ENCODE measurements at places on chromosomes 7 and 10. TPM values are rescaled to one million over a fixed set of nuclear protein-coding genes. Genes with fewer than 3 reads are reported as not detected.

The OPN4 gene
- total RNA-seq, result 0.48 TPM

The JCAD gene
- 71.0 TPM for total RNA-seq

The ASZ1 gene
- total RNA-seq, result 4.8 TPM

The ZNF736 gene
- 49.1 TPM for total RNA-seq

The SPDYE11 gene
- 1.7 TPM for total RNA-seq

The PTPRE gene
- total RNA-seq, result 12.8 TPM

The HELLS gene
- total RNA-seq, result 14.7 TPM

The GPR85 gene
- total RNA-seq, result 7.0 TPM

The NANOS1 gene
- total RNA-seq, result 3.1 TPM

The OR9A2 gene
- total RNA-seq, result not detected

The UPK3B gene
- not detected for total RNA-seq

The GIMAP6 gene
- total RNA-seq, result 8.7 TPM

The GIMAP1 gene
- total RNA-seq, result 4.1 TPM

The TCERG1L gene
- 0.48 TPM for total RNA-seq

The UPP1 gene
- 16.1 TPM for total RNA-seq

The PLXNA4 gene
- total RNA-seq, result 34.9 TPM

The EBLN1 gene
- 3.6 TPM for total RNA-seq

The RFC2 gene
- 29.1 TPM for total RNA-seq

Data from umbilical cord (tissue), 2 donors.